ENCODE measurements at places on chromosomes 11 and 22. TPM values are rescaled to one million over a fixed set of nuclear protein-coding genes. Genes with fewer than 3 reads are reported as not detected.

Gene OOSP1
- not detected for polyA plus RNA-seq

Gene RIC3
- 3.0 TPM for polyA plus RNA-seq

DNA sequence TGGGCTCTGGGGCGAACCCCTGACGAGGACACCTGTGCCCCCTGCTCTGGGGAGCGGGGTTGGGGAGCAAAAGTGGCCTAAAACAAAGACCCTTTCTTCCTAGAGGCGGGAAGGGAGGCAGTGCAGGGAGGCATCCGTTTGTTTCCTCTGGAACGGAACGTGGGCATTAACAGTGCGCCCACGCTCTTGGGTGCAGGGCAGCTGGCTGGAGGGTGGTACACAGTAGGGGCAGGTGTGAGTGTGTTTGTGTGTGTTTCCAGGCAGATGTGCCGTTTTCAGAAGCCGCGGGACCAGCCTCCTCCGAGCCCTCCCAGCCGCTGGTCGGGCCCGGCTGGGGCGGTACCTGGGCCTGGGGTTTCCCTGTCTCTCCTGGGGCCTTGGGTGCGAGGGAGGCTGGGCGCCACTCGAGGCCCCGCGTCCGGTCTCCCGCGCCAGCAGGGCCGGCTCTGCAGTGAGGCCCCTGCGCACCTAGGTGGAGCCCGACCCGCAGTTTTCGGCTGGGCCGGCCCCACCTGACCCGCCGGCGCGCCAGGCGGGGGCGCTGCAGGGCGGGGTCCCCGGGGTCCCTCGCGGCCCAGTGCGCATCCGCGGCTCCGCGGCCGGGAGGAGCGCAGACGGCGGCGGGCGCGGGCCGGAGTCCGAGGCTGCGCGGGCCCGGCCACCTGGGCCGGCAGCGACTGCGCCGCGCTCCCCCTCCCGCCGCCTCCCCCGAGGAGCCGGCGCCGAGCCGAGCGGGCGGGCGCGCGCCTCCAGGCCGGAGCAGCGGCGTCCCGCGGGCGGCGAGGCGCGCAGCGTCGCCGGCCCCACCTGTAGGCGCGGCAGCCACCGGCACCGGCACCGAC lies 1252.7 kb downstream of the BRD1 start:
- DNase-seq, result peak; percentile 65

DNA sequence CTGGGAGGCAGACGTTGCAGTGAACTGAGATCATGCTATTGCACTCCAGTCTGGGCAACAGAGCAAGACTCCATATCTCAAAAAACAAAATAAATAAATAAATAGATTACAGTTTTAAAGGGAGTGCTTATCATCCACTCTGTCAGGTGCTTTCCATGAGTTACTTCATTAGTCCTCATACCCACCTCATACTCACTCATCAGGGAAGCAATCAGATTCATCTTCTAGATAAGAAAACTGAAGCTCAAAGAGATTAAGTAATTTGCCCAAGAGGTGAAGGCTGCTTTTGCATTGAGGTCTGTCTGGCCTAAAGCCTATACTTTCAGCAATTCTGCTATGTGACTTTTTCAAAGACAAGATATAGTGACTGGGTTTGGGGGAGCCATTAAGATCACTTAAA lies 101.0 kb downstream of the RASSF10 start:
- no peak for DNase-seq

DNA sequence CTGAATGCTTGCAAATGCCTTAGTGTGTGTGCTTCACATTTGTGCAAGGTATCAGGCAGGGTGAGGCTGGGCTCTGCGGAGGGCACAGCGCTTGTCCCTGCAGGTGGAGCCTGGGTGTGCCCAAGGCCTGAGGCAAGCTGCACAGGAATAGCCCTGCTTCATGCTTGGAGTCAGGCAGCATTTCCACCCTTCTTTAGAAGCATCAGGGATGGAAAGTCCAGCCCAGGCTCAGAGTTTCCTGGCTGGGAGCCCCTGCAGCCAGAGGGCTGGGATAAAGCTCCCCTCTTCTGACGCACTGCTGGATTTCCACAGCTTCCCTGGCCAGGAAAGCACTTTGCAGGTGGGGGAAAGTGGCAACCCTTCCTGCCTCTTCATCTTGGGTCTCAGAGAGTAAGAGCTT lies 63.4 kb downstream of the GALNT18 start:
- DNase-seq, result peak; percentile 64
